ENCODE measurements at places on chromosomes 12 and 14. TPM values are rescaled to one million over a fixed set of nuclear protein-coding genes. Genes with fewer than 3 reads are reported as not detected.

NFYB gene
- total RNA-seq = 25.2 TPM

MUCL1 gene
- total RNA-seq = not detected

ERC1 gene
- 33.6 TPM for total RNA-seq

SIX1 gene
- total RNA-seq = 0.39 TPM

FGD4 gene
- 0.51 TPM for total RNA-seq

NRIP2 gene
- not detected for total RNA-seq

BEST3 gene
- not detected for total RNA-seq

REM2 gene
- 0.39 TPM for total RNA-seq

CISTR gene
- not detected for total RNA-seq

CCDC197 gene
- total RNA-seq = not detected

SDR9C7 gene
- total RNA-seq = not detected

KRT7 gene
- total RNA-seq = 21.2 TPM

MPHOSPH9 gene
- 87.3 TPM for total RNA-seq

KCNK13 gene
- not detected for total RNA-seq
